ENCODE measurements at places on chromosomes 7 and 10.

GRCh38 chr7:86929293-86930109 lies 130.0 kb downstream of the ELAPOR2 start:
- DNase-seq, result no peak

DNA sequence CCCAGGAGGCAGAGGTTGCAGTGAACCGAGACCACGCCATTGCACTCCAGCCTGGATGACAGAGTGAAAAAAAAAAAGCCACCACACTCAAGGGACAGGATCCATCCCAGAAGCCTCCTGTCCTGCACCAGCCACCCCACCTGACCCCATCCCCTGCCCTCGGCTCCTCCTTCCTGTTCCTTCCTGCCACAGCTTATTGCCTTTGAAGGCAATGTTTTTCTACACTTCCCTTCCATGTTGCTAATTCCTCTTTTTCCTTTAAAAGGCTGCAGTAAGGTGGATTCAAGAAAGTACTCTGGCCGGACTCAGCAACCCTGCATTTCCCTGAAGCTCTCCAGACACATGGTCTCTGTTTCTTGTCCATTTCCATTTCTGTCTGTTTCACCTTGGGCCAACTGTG lies 80.9 kb downstream of the FAM171A1 start:
- DNase-seq, result no peak

- no peak for DNase-seq
These were observed 46.9 kb downstream of the STEAP1B start for GRCh38 chr7:22452960-22453558.

DNA sequence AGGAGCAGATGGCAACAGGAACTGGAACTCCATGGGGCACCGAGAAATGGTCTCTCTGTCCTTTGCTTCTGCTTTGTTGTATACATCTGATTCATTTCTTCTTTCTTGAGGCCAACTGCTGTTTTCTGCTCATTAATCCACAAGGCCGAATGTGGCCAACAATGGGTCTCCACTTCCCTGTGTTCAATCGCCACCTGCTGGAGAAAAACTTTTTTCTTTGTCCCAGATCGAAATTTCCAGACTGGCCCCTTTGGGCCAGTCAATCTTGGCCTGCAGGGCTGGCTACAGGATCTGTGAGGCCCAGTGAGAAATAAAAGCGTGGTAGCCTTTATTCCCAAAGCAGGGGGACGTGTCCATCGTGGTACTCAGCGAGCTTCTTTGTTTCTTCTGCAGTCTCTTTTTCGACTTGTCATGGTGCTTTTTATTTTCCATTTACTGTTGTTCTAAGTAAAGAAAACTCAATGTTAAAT lies 58.8 kb downstream of the PARP12 start:
- no peak for DNase-seq

DNA sequence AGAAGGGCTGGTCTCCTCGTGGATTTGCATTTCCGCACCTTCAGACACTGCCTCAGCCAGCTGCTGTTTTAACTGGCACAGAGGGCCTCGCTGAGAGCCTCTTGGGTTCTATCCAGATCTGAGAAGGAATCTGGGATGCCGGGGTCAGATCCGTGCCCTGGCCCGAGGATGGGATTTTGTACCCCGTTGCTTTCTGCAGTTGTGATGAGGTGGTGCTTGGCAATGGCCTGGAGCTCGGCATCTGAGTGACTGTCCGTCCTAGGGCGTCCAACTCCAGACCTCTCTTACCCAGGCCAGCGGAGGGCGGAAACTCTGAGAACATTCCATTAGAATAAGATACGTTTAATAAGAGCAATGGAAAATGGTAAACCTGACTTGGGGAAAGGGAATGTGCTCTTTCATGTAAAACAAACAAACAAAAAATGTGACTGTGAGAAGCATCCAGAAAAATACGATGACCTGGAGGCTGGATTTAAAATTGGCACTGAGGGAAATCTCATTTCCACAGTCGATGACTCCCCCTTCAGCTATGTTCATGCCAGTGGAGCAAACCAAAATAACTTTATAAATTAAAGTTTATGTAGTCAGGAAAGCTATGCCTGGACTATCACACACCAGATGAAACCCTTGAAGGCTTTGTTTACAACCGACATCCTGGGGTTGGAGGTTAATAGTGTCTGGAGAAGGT lies 39.6 kb downstream of the GRK5 start:
- no peak for DNase-seq

DNA sequence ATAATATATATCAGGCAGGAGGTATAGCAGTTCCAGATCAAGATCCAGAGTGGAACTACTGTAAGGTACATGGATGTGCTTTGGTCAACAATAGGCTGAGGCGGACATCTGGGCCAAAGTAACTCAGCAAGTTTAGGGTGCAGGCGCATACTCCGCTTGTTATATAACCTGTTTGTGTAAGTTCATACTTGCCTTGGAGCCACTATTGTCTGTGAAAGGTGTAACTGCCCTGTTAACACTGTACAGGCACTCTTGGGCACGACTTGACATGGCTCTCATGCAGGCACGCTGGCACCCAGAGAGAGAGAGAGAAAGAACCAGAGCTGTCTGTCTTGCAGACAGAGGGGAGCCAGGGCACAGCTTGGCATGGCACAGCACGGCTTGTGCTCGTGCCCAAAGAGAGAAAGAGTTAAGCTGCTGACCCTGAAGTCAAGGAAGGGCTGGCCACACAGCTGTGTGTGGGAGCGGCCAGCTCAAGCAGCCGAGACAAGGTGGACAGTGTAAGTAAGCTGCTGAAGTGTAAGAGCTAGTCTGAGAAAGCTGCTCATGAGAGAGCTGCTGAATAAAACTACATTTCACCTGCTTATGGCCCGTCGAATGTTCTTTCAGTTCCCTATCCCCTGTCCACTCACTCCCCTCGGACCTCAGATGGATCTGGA lies 47.8 kb upstream of the KAT6B start:
- DNase-seq, result no peak

DNA sequence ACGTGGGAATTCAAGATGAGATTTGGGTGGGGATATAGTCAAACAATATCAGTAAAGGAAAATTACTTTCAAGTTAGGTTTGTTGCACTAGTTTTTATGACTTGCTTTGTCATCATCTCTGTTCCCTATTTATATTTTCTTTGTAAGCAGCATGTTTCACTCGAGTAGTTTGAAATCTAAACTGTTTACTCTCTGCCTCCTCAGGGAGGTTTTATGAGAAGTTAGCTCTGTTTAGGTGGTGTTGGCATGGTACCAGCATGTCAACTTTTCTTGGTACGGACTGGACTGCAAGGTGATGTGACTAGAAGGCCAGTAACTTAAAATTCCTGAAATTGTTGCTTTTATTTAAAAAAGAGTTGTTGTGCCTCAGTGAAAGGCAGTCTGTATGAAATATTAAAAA lies 59.2 kb upstream of the MTPN start:
- no peak for DNase-seq

- no peak for DNase-seq
These were observed 13.4 kb downstream of the LRRC27 start for GRCh38 chr10:132345345-132345744.

DNA sequence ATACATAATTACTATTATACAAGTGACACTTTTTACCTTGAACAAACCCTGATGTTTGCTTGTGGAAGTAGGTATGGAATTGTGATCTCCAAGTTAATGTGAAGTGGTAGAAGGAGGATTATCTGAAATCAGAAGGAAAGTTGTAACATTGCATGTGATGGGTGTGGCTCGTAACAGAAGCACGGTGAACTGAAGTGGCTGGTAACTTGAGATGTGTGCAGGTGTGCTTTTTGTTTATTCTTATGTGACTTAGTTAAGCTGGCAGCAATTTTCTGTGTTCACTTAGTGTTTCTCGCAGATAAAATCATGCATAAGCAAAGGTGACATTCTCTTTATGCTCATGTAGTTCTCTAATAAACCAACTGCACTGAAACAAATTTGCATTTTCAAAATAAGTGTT lies 82.3 kb downstream of the ZEB1 start:
- DNase-seq, result no peak

GRCh38 chr7:150342121-150342408 lies 636 bp upstream of the RARRES2 start:
- no peak for DNase-seq

DNA sequence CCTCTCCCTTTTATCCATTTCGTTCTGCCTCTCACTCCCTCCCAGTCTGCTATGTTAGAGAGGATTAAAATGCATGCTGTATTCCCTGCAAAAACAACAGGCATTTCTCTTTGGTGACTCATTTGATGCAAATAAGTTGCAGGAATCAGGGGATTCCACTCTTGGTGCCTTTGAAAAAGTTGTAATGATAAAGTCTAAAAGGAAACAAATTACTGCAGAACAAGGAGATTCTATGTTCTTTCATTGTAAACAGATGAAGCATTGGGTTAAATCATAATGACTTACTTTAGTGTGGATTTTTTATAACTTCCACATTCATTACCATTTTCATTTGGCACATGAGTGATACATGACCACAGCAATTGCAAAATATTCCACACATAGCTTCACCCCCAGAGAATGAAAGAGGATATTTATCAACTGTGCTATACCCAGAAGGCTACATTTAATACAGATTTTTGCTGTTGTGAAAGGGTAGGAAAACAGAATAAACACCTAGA lies 33.4 kb upstream of the ABLIM1 start:
- no peak for DNase-seq

DNA sequence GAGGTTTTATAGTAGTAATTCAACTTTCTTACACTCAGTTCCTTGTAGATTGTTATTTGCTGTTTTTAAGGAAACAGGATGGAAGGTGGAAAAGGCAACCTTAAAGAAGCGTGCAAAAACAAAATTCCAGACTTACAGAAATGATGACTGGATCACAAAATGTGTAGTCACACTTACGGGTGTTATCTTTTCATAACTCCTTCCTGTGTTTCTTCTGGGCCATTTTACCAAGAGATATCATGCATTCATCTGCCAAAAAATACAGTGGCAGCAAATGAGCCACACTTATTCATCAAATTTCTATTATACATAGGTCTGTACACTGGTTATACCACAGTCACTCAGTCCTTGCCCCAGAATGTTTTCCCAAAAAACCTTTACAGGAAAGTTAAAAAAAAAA lies 94.3 kb upstream of the IL6 start:
- no peak for DNase-seq

DNA sequence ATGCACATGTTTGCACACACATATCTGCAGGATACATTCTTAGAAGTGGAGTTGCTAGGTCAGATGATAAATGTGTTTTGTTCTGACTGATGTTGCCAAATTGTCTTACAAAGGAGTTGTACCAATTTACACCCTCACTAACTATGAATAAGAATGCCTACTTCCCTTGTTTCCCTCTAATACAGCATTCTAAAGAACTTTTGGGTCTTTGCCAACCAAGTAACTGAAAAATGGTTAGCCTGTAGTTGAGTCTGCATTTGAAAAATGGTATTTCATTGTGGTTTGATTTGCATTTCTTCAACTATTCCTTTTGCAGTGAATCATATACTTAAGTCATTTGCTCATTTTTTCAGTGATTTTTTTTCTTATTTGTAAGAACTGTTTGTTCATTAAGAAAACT lies 48.4 kb downstream of the TMEM26 start:
- no peak for DNase-seq

DNA sequence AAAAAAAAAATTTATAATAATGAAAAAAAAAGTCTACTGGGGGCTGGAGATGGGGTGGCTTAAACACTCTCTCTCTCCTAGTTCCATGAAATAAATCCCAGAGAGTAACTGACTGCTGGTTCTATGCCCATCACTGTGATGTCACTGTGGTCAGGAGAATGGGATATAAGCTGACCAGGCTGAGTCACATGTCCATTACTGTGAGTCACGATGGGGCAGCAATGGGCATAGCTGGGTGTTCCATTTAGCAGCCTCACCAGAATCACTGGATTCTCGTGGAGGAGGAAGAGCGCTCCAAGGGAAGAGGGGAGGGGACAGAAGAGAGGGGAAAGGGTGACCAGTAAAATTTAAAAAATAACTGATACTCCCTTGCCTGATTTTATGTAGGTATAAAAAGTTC lies 37.1 kb downstream of the MASTL start:
- no peak for DNase-seq

DNA sequence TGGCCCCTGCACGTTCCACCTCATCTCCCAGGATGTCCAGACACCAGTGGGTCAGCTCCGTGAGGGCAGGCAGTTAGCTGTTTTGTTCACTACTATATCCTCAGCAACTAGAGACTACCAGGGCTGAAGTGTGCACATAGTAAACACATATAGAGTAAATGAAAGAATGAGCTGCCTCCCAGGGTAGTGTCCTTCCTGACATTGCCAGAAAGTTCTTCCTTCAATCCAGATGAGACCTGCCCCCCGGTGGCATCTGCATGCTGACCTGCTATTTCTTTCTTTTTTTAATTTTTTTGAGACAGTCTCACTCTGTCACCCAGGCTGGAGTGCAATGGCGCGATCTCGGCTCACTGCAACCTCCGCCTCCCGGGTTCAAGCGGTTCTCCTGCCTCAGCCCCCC lies 14.0 kb upstream of the ARPC1A start:
- DNase-seq, result no peak

DNA sequence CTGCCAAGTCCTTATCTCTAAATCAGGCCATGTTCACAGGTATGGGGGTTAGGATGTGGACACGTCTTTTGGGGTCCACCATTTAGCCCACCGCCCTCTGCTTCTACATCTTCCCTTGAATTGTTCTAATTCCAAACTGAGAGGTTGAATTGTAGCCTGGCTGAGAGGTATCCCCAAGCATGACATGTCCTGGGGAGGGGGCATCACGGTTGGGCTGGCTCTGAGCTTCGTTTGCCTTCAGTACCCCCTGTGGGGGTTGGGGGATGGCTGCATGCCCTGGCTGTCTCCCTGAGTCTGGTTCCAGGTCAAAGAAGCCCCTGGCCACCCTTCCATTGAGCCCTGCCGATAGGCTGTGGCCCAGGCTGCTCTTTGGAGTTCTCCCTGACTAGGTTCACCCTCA lies 204.6 kb downstream of the GLRX3 start:
- DNase-seq, result peak; percentile 15

GRCh38 chr10:3764626-3765112 lies 20.3 kb downstream of the KLF6 start:
- DNase-seq, result no peak

All from activated CD8-positive, alpha-beta memory T cell treated with anti-CD3 and anti-CD28 coated beads for 24 hours (primary cell).